ENCODE measurements at places on chromosomes 6 and 20. TPM values are rescaled to one million over a fixed set of nuclear protein-coding genes. Genes with fewer than 3 reads are reported as not detected.

Gene TRIM15
- total RNA-seq, result not detected

Gene FAM83C
- total RNA-seq, result not detected

Gene PACRG
- 1.1 TPM for total RNA-seq

Gene ZBTB46
- 6.4 TPM for total RNA-seq

Gene HLA-DOB
- total RNA-seq, result not detected

Gene NHSL1
- total RNA-seq, result 1.8 TPM

Gene MCHR2
- not detected for total RNA-seq

Gene IL20RA
- 0.40 TPM for total RNA-seq

Gene KIF13A
- total RNA-seq, result 79.5 TPM

Gene LZTS3
- 7.9 TPM for total RNA-seq

Gene B4GALT5
- 75.7 TPM for total RNA-seq

Gene GPLD1
- total RNA-seq, result 1.1 TPM

Gene BPIFB1
- not detected for total RNA-seq

Gene DEFB116
- not detected for total RNA-seq
